ENCODE measurements at places on chromosomes 12 and 14.

- no peak for DNase-seq
Measured at GRCh38 chr14:99792551-99793212, 531 bp upstream of the EML1 start.

DNA sequence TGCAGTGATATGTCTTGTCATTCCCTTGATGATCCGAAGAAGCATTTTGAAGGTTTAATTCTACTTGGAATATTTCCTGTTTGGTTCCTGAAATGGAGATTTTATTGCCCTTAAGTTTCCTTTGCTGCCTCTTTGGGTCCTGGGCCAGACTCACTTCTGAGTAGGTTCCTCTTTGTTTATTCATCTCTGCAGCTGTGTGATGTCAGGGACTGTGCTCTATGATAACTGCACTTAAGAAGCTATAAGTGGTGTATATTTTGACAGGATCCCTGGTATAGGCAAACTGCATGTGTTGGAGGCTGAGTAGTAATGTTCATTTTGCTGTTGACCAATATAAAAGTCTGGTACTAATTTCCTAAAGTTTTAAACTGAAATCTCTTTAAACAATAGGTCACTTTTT is at the start of gene KLRC4:
Gene KLRC4, minus strand, starts transcription at position 366 of the 400 bp plus-strand sequence. Its CDS starts 182 bp downstream, at position 184.
- no peak for DNase-seq

DNA sequence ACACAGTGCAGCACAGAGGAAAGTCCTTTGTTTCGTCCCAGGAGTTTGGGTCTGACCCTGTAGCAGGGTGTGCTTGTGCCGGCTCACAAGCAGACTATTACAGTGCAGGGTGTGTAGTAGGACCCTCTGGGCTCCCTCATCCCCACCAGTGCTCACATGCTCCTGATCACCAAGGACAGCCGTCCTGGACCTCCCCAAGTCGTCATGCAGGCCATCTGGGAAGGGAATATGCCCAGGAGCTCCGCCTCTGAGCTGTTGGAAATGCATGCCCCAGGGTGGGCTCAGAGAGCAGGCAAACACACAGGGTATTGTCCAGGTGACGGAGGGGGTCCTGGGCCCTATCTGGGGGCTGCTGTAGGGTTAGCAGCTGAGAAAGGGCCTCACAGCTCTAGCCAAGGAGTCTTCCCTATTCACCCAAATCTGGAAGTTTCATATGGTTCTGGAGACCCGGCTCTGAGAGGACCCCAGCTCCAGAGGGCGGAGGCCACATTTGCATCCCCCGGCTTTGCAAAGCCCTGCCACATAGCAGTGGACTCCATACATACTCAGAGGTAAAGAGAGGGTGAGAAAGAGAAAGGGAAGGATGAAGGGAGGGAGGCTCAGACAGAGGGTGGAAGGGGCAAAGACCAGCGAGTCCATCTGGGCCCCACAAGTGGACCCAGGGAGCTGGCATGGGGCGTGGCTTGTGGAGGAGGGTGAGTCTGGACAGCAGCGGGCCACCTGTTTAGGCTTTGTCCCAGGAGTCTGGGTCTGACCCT is 53.5 kb upstream of the PPP2R5C start:
- no peak for DNase-seq

- no peak for DNase-seq
Measured at GRCh38 chr12:49864798-49865090, 21.8 kb upstream of the BCDIN3D start.

DNA sequence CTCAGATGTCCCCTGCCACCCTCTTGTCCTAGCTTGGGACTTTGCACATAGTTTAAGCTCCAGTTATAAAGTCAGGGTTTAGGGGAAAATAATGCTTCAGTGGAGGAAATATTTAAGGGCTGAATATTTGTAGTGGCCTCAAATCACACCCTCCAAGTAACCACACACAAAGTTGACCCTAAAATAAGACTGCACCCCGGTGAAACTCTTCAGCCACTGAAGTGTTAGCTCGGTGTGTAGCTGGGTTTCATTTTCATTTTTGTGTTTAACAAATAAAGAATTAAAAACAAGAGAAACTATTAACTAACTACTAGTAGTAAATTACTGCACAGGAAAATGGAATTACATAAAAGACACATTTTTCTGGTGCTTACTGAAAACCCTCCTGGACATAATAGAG is 14.8 kb upstream of the BCL11B start:
- DNase-seq: no peak
